ENCODE measurements at places on chromosomes 12 and 14. TPM values are rescaled to one million over a fixed set of nuclear protein-coding genes. Genes with fewer than 3 reads are reported as not detected.

- H3K36me3 ChIP-seq, result no peaks in the 10 kb centered on the region
- H3K27ac ChIP-seq, result no peak overlapping the region
- no peaks in the 10 kb centered on the region for H3K4me1 ChIP-seq
- DNase-seq, result no peak
- no peak overlapping the region for H3K4me3 ChIP-seq
Observed at GRCh38 chr12:97601934-97602720, 139.5 kb downstream of the RMST start.

- no peaks in the 10 kb centered on the region for H3K27me3 ChIP-seq
- no peak for DNase-seq
- H3K27ac ChIP-seq, result no peak overlapping the region
- H3K4me3 ChIP-seq, result no peak overlapping the region
Observed at GRCh38 chr12:128727999-128728398, 95.8 kb downstream of the SLC15A4 start.

DNA sequence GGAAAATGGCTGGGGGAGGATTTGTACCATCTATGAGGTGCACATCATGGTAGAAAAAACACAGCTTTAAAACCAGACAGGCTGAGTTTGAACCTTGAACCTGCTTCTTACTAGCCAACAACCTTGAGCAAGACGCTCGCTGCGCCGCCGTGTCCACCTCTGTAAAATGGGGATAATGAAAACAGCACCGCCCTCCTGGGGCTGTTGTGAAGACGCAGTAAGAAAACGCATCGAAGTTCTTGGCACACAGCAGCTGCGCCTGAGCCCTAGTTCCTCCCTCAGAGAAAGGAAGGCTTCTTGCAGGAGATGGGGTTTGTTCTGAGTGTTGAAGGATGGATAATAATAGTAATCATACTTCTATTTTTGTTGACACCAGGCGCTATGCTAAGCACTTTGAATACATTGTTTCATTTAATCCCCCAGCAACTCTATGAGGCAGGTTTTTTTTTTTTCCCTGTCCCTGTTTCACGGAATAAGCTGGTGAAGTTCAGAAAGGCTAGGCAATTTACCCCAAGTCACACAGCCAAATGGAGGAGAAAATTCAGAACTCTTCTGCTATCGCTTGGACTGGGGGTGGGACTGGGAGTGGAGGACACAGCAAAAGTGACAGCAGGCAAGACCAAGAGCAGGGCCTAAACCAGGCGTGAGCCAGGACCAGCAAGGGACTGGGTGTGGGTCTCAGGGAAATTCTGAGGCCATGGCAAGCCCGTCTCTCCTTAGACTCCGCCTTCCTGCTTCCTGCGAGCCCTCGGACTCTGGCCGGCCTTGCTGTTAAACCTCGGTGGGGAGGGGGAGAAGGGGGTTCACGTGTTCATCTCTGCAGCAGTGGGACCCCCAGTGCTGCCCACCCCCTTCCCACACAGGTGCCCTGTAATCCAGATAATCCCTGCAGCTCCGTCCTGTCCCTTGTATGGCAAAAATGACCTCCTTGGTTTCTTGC lies 97.5 kb downstream of the LRRC74A start:
- H3K36me3 ChIP-seq, result no peaks in the 10 kb centered on the region
- peak overlapping the region; percentile 16 for H3K27ac ChIP-seq
- peaks cover 29% of the 10 kb centered on the region for H3K4me1 ChIP-seq
- DNase-seq, result no peak
- H3K4me3 ChIP-seq, result peak overlapping the region; percentile 60

DNA sequence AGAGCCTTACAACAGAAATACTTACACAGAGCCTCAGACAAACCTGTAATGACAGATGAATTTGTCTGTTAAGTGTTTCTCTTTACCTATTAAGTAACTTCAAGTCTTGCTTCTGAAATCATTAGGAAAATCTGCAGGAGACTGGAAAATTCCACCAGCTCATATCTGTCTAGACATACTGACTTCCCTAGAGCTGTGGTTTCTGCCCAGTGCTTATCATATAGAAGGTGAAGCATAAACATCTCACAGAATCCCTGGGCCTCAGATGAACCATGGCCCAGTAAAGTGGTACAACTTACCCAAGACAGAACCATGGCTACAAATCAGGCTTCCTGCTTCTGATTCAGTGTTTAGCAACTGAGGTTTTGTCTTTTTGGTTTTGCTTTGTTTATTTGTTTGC lies 91.6 kb downstream of the EGLN3 start:
- no peaks in the 10 kb centered on the region for H3K36me3 ChIP-seq
- no peaks in the 10 kb centered on the region for H3K27me3 ChIP-seq
- no peak for DNase-seq
- H3K4me1 ChIP-seq, result no peaks in the 10 kb centered on the region
- H3K4me3 ChIP-seq, result no peak overlapping the region

- H3K27me3 ChIP-seq, result 0 out of 2 replicates have a peak, but pooled peaks cover 2% of the 10 kb centered on the region
- DNase-seq, result no peak
- H3K27ac ChIP-seq, result no peak overlapping the region
- peaks cover 4% of the 10 kb centered on the region for H3K4me1 ChIP-seq
- peaks cover 8% of the 10 kb centered on the region for H3K36me3 ChIP-seq
Observed at GRCh38 chr12:54692353-54692752, 44.2 kb upstream of the DCD start.

DNA sequence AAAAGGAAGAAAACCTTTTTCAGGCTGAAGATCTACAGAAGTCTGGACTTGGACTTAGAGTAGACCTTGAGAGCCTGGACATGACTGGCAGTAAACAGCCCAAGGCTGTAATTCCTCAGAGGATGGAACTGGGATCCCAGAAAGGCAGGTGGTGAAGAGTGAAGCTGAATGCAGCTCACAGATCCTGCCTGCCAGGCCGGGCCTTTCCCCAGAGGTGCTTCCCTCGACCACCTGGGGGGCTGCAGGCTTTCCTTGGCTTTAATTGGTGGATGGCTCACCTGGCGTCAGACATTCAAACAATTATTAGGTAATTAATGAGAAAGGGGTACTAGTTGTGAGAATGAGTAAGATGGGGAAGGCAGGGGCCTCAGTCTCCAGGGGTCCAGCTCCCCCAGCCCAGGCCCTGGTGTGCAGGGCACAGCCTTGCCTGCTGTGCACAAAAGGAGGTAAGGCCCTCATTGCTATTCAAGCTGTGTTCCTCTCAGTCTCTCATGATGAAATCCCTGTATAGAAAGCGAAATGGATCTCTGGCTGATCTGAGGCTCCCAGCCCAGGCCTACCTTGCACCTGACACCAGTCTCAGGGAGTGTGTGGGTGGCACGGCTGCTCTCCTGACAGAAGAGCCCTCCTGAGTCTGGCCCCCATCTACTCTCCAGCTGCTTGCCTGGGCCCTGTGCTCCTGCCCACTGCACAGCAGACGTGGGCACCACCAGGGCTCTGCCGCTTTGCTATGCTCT lies 63.0 kb upstream of the TCL1A start:
- no peak overlapping the region for H3K4me3 ChIP-seq
- H3K27ac ChIP-seq, result no peak overlapping the region
- H3K36me3 ChIP-seq, result no peaks in the 10 kb centered on the region
- no peak for DNase-seq

GRCh38 chr12:46553911-46554310 lies 181.3 kb upstream of the SLC38A2 start:
- H3K36me3 ChIP-seq, result peaks cover 2% of the 10 kb centered on the region
- H3K27ac ChIP-seq, result no peak overlapping the region
- no peak overlapping the region for H3K4me3 ChIP-seq
- no peaks in the 10 kb centered on the region for H3K4me1 ChIP-seq
- DNase-seq, result no peak
- peaks cover 2% of the 10 kb centered on the region for H3K27me3 ChIP-seq

- H3K4me1 ChIP-seq, result no peaks in the 10 kb centered on the region
- peaks cover 2% of the 10 kb centered on the region for H3K36me3 ChIP-seq
- no peak overlapping the region for H3K27ac ChIP-seq
- H3K4me3 ChIP-seq, result no peak overlapping the region
- no peaks in the 10 kb centered on the region for H3K27me3 ChIP-seq
Observed at GRCh38 chr12:120012067-120012621, 23.1 kb downstream of the BICDL1 start.

DNA sequence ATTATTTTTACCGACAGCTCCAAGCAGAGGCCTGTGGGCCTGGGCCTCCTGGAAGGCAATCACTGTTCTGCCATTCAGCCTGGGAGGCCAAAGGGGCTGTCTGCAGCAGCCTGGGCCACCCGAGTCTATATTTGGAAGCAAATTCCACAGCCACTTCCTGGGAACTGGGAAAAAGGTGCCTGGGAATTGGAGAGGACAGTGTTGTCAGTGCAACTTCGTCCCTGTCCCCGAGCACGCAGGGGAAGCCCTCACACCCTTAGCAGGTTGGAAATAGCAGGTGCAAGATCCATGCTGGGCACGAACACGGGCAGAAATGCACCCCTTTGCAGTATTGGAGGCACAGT lies 9.6 kb upstream of the TBX5 start:
- H3K27ac ChIP-seq, result no peak overlapping the region
- H3K36me3 ChIP-seq, result no peaks in the 10 kb centered on the region

- H3K36me3 ChIP-seq, result no peaks in the 10 kb centered on the region
- no peak for DNase-seq
- peaks cover 2% of the 10 kb centered on the region for H3K4me1 ChIP-seq
- H3K27me3 ChIP-seq, result no peaks in the 10 kb centered on the region
Observed at GRCh38 chr12:24596768-24597388, 352.0 kb downstream of the BCAT1 start.

DNA sequence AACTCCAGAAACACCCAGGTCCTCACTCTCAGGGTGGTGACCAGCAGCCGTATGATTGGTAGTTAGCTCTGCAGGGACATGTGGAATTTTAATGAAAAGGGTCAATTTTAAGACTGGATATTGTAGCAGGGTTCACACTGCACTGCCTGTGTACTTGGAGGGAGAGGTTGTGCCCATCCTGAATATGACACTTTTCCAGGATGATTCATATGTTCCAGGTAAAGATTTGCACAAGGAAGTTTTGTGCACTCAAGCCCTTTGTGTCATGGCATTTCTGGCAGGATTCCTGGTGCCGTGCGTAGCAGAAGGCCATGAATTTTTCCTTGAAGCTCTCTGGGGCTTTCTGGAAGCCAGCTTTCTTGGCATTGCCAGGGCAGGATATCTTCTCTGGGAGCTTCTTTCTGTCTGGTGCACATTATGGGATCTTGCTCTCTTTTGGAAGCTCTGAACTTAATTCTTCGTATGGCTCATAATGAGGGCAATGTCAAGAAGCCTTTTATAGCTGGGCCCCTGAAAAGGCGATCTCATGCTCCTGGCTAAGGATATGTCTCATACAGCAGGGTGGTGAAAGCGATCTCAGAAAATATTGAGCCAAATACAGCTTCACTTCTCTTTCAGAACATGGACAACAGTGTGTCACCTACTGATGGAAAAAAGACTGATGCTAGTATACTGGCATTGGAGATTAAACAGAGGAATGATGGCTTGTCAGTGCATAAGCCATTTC lies 1133.9 kb downstream of the AACS start:
- no peaks in the 10 kb centered on the region for H3K36me3 ChIP-seq
- no peaks in the 10 kb centered on the region for H3K27me3 ChIP-seq
- H3K27ac ChIP-seq, result no peak overlapping the region
- no peak overlapping the region for H3K4me3 ChIP-seq
- peaks cover 4% of the 10 kb centered on the region for H3K4me1 ChIP-seq

The OR6C6 gene
- total RNA-seq, result not detected

The ASCL1 gene
- total RNA-seq, result 0.20 TPM

DNA sequence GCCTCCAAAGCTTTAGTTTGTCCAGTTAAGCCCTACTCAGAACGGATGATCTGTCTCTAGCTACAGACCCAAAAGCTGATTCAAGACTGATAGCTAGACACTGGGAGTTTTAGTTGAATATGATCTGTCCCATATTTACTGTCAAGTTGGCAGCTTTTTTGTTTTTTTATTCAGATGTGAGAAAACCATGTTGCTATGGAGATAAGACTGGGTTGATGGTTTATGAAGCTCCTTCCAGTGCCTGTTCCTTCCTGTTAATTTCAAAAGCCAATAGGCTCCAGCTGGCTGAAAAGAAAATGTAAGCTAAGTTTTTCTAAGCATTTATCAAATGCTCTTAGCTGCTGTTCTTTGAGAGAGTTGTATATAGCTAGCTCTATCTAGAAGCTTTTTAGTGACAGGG lies 4.7 kb downstream of the DYNLL1 start:
- no peak overlapping the region for H3K27ac ChIP-seq
- H3K27me3 ChIP-seq, result no peaks in the 10 kb centered on the region
- H3K36me3 ChIP-seq, result peaks cover 24% of the 10 kb centered on the region
- H3K4me3 ChIP-seq, result no peak overlapping the region

GRCh38 chr14:23047034-23047634 lies 5.1 kb downstream of the PSMB11 start:
- no peak for DNase-seq
- no peaks in the 10 kb centered on the region for H3K27me3 ChIP-seq
- H3K36me3 ChIP-seq, result peaks cover 7% of the 10 kb centered on the region
- no peaks in the 10 kb centered on the region for H3K4me1 ChIP-seq

All from H9 (cell line).